Activated T-cell treated with anti-CD3 and anti-CD28 coated beads, Interleukin-2, amount 50 U/mL, for 1 hour (primary cell): ENCODE measurements at places on chromosomes 13 and 19.

DNA sequence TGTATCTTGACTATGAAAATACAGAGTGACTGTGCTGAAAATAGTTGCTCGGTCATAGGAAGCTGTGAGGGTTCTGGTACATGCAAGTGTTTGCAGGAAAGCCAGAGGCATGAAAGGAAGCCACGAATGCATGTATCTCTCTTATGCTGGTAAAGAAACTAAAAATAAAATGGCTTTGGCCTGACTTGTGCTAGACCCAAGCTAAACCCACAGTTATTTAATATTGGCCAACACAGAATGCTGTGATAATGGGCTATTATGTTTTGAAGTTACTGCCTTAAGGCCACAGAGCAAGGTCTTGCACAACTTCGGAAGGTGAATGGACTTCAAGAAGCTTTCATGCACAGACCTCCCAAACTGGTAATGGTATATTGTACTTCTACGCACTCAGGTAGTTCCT, 518.2 kb upstream of the HTR2A start:
- no peak for DNase-seq

GRCh38 chr19:40613690-40614621, 12.8 kb downstream of the LTBP4 start:
- peak; percentile 84 for DNase-seq

DNA sequence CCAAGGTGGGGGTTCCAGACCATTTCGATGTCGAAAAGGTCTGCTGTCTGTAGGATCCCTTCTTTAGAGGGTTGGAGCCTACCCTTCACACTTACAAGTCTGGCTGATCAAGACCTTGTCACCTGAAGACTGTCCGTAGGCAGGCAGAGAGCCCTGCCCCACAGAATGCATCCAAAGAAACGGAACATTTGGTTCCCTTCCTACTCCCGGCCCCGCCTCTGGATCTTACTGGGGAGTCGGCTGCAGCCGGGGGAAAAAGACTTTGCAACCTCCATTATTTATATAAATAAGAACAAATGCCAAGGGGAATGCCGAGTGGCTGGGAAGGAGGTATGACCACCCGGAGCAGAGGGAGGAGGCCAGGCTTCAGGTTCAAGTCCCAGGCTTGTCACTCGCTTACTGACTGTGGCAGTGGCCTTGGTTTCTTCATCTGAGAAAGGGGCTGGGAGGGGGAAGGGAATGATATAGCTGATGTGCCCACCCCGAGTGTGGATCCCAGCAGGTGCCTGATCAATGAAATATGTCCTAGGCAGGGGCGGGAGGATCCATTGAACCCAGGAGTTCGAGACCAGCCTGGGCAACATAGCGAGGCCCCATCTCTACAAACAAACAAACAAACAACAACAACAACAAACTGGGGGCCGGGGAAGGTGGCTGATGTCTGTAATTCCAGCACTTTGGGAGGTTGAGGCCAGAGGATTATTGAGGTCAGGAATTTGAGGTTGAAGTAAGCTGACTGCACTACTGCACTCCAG, 48.7 kb downstream of the RFX2 start:
- DNase-seq, result no peak

DNA sequence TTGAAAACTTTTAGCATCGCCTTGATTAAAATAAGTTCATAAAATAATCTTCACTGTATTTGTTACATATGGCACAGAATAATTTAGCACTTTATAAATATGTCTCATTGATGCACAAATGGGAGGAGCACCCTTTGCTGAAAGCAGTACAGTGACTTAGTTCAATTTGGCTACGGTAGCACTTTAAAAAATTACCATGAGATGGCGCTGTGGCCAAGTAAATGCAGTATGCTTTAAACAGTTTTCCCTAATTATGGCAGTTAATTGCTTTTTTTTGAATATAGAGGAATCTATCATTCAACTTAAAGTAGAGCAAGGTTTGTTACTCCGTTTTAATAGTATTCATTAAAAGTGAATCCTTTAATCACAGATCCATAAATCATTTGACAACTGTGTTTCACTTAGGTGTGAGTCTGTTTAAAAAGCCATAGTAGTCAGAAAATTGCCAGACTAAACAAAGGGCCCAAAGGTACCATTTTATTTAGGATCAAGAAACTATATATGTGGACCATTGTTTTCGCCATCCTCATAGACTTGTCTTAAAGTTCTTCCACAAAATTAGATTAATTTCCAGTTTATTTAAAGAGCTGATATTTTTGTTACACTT, 34.7 kb upstream of the ESD start:
- no peak for DNase-seq

DNA sequence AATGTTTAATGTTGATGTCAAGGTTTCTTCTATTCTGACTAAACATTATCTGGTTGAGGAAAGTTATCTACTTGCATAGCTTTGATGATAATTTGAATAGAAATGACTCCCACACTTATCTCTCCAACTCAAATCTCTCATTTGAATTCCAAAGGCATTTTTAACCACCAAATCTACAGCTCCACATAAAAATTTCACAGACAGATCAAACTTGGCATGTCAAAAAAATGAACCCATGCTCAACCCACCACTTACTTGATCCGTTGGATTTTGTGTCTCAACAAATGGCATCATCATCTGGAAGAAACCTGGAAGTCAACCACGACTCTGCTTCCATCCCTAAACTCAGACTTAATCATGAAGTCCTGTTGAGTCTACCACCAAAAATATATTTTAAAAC, 1050.4 kb downstream of the EFNB2 start:
- DNase-seq, result no peak

- DNase-seq, result peak; percentile 66
Measured at GRCh38 chr19:53424968-53425597, 6.7 kb upstream of the ZNF761 start.

DNA sequence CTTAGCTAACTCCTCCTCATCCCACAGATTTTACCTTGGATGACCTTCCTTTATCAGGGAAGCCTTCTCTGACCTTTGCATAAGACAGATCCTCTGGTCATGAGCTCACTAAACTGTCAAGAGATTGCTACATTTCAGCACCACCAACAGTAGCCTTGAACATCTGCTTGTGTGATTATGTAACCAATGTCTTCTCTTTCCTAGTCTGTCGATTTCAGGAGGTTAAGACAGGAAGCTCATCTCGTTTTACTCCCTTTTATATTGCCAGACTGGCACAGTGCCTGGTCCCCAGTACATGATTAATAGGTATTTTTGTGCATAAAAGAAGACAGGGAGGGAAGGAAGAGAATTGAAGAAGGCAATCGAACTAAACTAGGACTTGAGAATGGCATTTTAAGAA, 1697.7 kb downstream of the EFNB2 start:
- DNase-seq, result no peak

DNA sequence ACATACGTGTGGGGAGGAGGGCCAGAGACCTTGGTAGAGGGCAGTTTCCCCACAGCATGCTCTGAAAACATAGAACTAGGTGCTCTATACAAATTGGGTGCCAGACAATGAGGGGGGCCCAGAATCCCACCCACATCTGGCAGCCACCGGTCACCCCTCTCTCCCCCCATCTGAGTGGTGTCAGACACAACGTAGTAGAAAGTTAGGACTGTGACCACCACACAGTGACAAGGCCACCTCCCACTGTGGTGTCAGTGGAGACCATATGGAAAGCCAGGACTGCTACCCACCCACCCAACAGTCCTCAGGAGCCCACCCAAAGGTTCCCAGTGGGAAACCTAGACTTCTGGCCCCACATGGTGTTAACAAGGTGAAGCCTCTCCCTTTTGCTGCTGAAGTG, 2.1 kb upstream of the ATP4B start:
- DNase-seq, result peak; percentile 2

GRCh38 chr13:47588676-47589075, 412.4 kb downstream of the SUCLA2 start:
- DNase-seq, result no peak

DNA sequence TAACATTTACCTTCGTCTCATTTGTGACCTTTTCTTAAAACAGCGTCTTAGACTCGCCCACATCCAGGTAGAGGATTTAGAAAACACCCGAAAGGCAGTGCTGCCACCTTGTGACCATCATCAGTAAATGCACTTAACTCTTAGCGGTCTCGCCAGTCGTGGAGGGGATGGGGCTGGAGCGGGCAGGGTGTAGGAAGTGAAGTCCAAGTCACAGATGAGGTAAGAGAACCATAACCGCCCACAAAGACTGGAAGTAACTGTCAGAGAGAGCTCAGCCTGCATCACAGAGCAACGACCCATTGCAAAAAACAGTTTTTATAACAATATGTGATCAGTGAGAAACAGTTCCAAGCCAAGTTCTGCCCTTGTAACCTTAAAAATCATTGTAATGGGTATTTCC, 10.7 kb upstream of the CEACAM3 start:
- DNase-seq, result peak; percentile 65
